ENCODE measurements at places on chromosomes 4 and X.
A peak's percentile ranks its signal among the peaks of the same experiment; 100 is the strongest.

GRCh38 chr4:176906709-176907108 is 114.0 kb upstream of the VEGFC start:
- no peak for DNase-seq

DNA sequence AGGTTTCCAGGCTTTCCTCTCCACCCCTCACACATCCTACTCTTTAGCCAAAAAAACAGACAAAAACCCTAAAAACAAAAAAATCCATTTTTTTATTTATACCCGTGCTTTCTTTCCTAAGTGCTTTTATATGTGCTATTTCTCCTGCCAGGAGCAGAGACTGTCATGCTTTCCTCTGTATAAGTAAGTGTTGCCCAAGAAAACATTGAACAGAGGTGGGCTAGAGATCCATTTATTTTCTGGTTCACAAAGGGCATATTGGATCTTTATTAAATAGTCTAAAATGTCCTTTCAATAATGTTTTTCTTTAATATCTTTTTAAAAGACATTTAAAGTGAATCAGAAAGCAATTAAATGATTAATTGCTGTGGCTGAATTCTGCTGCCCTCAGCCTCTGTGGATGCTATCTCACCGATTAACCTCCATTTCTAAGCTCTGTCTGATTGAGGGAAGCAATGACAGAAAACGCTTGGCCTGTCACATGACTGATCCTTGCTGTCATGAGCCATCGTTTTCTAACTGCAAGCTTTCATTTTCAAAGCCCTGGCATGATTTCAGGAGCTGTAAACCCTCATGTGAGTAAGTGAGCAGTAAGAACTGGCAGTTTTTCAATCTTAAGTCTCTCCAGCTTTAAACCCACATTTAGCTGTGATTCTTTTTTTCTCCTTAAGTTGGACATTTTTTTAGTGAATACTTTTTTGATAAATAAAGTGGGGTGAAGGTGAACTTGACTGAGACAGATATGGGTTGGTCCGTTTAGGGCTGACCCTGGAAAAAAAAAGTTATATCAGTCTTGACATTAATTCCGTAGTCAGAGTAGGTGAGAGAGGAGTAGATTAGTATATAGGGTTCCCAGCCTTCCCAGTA is 180.7 kb upstream of the PGRMC2 start:
- peak; percentile 94 for DNase-seq

DNA sequence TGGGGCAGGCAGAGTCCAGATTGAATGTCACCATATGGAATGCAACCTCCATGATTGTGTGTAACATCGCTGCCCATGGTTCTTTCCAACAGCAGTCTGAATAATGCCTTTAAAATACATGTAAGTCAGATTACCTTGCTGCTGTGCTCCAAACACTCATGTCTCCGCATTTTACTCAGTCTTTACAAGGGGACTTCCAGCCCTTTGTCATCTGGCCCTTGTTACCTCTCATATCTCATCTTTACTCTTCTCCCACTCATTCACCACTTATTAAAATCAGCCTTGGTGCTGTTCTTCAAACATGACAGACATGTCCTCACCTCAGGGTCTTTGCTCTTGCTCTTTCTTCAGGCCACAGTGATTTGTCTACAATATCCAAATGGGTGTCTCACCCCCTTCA is 200.4 kb upstream of the GYPA start:
- no peak for DNase-seq

DNA sequence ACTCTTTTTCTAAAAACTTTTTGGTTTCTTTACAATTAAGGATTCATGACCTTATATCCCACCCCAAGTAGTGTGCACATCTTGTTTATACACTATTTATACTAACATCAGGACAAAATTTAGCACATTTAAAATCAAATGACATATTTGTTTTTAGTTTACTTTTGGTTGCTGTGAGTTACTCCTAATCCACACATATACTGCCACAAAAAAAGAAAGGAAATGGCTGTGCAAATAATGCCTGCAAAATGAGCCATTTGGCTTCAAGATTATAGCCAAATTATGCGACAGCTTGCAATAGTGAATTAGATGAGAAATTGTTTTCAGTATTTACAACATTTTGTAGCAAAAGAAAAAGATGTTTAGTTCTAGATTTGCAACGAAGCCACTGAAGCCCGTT is 10.4 kb upstream of the ARHGEF38 start:
- no peak for DNase-seq

DNA sequence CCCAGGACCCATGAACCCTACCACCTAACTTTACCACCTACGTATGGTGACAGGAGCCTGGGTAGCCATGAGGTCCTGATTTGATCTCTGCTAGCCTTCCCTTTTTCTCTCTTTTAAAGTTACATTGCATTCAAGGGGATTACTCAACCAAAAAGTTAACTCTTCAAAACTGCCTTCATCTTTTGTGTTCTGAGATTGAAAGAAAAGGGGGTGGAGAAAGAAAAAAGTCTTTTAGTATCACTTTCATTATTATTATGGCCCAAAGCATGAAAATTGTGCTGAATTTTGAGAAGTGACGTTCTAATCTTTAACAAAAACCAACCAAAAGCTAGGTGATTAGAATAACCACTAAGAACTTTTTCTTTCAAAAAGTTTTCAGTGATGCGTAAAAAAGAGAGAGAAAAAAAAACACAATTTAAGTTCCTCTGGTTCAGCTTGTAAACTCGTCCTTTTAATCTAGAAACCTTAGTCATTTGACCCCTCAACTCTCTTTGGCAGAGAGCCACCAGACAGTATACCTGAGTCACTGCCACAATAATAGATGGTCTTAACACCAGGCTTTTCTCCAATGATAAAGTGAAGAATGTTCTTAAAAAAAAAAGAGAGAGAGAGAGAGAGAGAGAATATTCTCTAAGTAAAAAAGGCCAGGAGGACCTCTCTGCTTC is 347.4 kb upstream of the FGF13 start:
- DNase-seq: no peak

- DNase-seq: peak; percentile 53
These were observed 585 bp upstream of the SEC24D start for GRCh38 chr4:118836301-118837120.

DNA sequence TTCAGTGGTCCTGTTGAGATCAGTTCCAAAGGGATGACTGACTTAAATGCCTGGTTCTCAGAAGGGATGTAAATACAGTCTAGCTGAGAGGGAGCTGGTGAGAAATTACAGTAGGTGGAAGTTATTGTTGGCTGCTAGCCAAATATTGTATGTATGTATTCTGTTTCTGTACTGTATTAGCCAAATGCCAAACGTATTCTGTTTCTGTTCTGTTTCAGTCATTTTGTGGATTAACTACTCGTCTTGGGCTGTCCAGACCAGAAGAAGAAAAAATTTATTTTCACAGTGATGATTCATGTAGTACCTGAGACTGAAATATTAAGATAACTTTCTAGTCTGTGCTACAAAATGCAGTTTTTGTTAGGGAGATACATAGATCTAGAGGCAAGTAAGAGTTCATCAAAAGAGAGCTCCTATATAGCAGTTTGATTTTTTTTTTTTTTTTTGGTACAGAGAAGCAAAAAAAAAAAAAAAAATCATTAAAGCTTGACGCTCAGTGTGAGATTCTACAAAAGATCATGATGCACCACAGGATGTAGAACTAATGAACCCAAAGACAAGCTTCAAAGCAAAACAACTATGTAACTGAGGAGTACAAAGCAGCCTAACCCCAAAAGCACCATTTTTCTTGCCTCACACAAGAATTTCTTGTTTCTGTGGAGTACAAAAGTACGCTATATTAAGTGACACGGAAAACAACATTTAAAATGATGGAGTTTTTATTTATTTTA is 54.8 kb downstream of the CASP6 start:
- DNase-seq: no peak

GRCh38 chr4:94758700-94759399 is 1.1 kb downstream of the BMPR1B start:
- no peak for DNase-seq

DNA sequence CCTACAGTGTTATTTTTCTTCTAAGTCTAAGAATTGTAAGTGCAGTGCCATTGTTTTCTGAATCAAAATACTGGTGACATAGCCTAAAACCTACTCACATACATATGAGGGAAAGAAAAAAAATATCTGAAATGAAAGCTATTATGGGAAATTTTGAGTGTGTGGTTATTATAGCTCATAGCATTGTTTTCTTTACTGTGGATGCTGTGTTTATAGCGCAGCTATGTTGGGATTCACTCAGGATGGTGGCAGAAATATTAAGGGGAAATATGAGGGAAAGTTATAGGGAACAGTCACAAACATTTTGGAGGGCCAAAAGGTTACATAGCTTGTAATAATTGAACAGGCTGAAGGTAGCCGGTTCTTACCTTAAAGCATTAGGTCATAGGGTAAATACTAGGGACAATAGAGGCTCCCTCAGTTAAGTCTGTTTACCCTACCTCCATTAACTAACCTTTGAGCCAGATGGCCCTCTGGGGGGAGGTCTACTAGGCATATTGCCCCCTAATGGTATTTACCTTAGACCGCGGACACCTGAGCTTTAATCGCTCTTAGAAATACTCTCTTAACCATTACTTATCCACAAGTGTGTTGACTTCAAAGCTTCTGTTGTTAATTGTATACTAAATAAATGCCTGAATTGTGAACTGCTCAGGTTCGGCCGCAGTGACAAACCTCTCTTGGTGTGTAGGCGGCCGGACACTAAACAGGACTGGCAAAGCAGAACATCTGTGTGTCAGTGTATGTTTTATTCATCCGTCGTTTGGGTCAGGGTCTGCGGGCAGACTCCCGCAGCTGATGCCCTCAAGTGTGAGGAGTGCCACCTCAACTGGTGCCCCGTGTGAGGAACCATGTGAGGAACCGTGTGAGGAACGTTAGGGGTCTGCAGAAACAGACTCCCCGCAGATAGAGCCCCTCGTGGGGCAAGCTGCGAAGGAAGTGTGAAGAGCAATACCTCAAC is 21.3 kb upstream of the SULT1B1 start:
- DNase-seq: no peak
